ENCODE measurements at places on chromosomes 5 and 9.

- peaks cover 5% of the 10 kb centered on the region for H3K4me1 ChIP-seq
- DNase-seq = no peak
- no peak overlapping the region for H3K27ac ChIP-seq
- H3K36me3 ChIP-seq = no peaks in the 10 kb centered on the region
- no peak overlapping the region for H3K4me3 ChIP-seq
Measured at GRCh38 chr5:146667633-146668272, 151.8 kb upstream of the GPR151 start.

DNA sequence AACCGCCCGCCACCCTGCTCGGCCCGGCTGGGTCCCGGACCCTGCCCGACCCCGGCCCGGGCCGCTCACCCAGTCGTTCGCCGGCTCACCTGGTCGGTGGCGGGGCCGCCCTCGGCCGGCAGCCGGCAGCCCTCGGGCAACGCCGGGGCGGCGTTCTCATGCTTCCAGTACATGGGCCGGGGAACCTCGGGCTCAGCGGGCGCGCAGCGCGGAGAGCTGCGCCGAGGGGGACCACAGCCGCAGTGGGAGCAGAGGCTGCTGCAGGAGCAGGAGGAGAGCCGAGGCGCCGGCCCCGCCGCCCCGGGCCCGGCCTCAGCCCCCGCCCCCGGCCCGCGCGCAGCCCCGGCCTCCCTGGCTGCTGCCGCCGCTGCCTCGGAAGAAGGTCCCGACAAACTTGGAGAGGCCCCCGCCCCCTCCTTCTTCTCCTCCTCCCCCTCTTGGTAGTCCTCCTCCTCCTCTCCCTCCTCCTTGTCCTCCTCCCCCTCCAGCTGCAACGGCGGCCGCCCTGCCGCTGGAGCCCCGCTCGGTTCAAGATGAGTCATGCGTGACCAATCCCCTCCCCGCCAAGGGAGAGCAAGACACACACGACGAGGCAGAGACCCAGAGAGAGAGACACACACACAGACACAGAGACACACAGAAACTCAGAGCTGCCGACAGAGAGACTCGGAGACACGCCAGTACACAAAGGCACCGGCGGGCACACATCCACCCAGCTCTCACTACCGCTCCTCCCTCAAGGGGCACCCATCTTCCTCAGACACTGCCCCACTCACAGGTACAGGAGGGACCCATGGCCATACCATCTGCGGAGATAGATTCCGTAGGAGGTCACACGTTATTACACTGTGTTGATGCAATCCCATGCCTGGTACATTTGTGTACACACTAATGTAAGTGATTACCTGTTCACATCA, at the start of gene LHX6:
TSS of gene LHX6 (minus strand) at position 390 of the 917 bp plus-strand sequence. CDS start at position 173, 217 bp downstream.
- DNase-seq = no peak
- no peak within 1 kb of the TSS for H3K27ac ChIP-seq
- peaks cover 33% of the 10 kb centered on the region for H3K27me3 ChIP-seq
- peaks cover 3% of the 10 kb centered on the region for H3K36me3 ChIP-seq

DNA sequence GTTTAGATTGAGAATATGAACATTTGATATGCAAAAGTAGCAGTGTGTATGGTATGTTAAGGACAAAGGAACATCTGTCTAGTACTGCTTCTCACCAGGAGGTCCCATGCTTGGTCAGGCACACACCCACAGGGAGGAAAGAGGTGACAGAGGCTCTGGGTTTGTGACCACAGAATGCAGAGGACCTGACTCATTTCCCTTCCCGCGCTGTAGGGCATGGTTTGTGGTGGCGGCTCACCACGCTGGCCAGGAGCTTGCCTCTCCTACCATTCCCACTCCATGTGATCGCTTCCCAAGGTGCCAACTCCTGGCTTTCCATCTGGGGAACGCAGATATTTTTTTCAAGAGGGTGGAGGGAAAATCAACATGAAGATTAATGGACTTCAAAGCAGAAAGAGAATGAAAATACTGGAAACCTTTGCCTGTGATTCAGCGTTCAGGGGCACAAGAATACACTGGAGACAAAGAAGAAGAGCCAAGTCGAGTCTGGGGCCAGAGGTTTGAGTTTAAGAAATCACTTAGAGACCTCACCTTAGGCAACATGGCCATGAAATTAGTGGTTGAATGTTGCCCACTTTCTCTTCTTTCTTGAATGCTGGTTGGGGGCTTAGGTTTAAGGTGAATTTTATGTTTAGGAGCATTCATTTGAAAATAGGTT, 477.8 kb downstream of the CCDC171 start:
- no peaks in the 10 kb centered on the region for H3K36me3 ChIP-seq
- no peak overlapping the region for H3K4me3 ChIP-seq
- no peak for DNase-seq
- H3K4me1 ChIP-seq = no peaks in the 10 kb centered on the region
- no peaks in the 10 kb centered on the region for H3K27me3 ChIP-seq

- peaks cover 14% of the 10 kb centered on the region for H3K4me1 ChIP-seq
- DNase-seq = no peak
- no peak overlapping the region for H3K4me3 ChIP-seq
- no peak overlapping the region for H3K27ac ChIP-seq
- H3K36me3 ChIP-seq = peaks cover 5% of the 10 kb centered on the region
Measured at GRCh38 chr9:38089387-38090165, 20.5 kb upstream of the SHB start.

DNA sequence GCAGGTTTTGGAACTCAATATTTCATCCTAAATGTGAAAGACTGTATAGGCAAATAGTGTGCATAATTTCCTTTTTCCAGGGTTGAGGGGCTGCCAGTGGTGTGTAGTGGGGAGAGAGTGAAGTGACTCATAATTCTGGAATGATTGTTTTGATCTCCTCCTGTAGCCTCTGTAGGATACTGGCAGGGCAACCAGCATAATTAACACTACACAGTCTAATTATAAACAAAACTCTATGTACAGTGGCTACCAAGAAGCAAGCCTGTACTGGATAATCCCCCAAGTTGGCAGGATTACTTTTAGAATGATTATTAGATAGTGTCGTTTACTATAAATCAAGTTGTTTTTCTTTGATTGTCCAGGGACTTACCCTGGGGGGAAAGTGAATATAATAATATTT, 32.2 kb downstream of the LNPEP start:
- peaks cover 58% of the 10 kb centered on the region for H3K4me1 ChIP-seq
- no peak for DNase-seq
- no peak overlapping the region for H3K4me3 ChIP-seq
- H3K36me3 ChIP-seq = peaks cover 2% of the 10 kb centered on the region

GRCh38 chr5:88837222-88837621, 45.8 kb downstream of the MEF2C start:
- H3K27ac ChIP-seq = no peak overlapping the region
- H3K36me3 ChIP-seq = peaks cover 2% of the 10 kb centered on the region
- H3K27me3 ChIP-seq = peaks cover 6% of the 10 kb centered on the region
- DNase-seq = no peak
- no peaks in the 10 kb centered on the region for H3K4me1 ChIP-seq
- no peak overlapping the region for H3K4me3 ChIP-seq

DNA sequence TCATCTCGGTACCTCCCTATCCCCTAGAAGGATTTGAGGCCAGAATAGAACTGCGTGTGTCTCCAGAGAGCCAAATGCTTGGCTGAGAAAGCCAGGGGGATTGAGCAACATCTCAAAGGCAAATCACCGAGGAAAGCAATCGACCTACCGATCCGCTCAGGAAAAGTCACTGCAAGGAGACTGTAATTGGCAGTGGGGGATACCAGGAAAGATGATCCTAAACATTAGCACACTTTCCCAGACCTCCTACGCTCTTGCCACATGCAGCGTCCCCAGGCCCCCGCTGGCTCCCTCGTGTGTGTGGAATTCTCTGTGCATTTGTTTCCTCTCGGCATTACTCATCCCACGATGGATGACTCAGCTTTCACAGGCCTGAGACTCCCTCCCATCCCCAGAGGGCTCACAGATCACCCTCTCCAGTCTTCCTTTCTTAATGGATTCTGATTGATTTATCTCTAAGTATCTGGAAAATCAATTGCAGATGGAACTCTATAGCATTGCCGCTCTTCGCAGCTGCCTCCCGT, 82.2 kb upstream of the ICE1 start:
- H3K4me3 ChIP-seq = no peak overlapping the region
- H3K4me1 ChIP-seq = no peaks in the 10 kb centered on the region
- H3K27me3 ChIP-seq = peaks cover 13% of the 10 kb centered on the region
- DNase-seq = no peak
- H3K36me3 ChIP-seq = peaks cover 5% of the 10 kb centered on the region
- no peak overlapping the region for H3K27ac ChIP-seq

DNA sequence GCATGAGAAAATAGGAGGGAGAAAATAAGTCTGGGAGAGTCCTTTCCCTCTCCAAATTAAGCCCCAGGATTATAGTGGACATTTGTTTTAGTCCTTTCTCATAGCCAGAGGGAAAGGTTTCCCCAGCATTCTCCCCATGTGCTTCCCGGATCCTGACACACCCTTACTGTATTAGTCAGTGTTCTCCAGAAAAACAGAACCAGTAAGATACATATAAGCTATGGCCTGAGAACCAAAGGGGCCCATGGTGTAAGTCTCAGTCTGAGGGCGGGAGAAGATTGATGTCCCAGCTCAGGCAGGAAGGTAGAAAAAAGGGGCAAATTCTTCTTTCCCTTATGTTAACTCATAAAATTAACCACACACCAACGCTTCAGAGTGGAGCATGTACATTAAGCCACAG, 25.6 kb upstream of the SPATA31D4 start:
- H3K4me1 ChIP-seq = no peaks in the 10 kb centered on the region
- no peaks in the 10 kb centered on the region for H3K36me3 ChIP-seq
- H3K27ac ChIP-seq = no peak overlapping the region
- no peak overlapping the region for H3K4me3 ChIP-seq
- no peaks in the 10 kb centered on the region for H3K27me3 ChIP-seq

- H3K27ac ChIP-seq = no peak overlapping the region
- H3K4me1 ChIP-seq = no peaks in the 10 kb centered on the region
- H3K4me3 ChIP-seq = no peak overlapping the region
- peaks cover 16% of the 10 kb centered on the region for H3K27me3 ChIP-seq
Measured at GRCh38 chr5:169195601-169196000, 105.3 kb downstream of the SLIT3 start.

- peaks cover 9% of the 10 kb centered on the region for H3K36me3 ChIP-seq
- H3K4me1 ChIP-seq = no peaks in the 10 kb centered on the region
- no peaks in the 10 kb centered on the region for H3K27me3 ChIP-seq
- no peak overlapping the region for H3K27ac ChIP-seq
Measured at GRCh38 chr5:154893381-154893780, 35.0 kb downstream of the CNOT8 start.

GRCh38 chr9:134852906-134853654, 27.5 kb upstream of the FCN2 start:
- no peak for DNase-seq
- no peaks in the 10 kb centered on the region for H3K36me3 ChIP-seq
- H3K4me3 ChIP-seq = no peak overlapping the region
- H3K4me1 ChIP-seq = peaks cover under 1% of the 10 kb centered on the region
- no peak overlapping the region for H3K27ac ChIP-seq

DNA sequence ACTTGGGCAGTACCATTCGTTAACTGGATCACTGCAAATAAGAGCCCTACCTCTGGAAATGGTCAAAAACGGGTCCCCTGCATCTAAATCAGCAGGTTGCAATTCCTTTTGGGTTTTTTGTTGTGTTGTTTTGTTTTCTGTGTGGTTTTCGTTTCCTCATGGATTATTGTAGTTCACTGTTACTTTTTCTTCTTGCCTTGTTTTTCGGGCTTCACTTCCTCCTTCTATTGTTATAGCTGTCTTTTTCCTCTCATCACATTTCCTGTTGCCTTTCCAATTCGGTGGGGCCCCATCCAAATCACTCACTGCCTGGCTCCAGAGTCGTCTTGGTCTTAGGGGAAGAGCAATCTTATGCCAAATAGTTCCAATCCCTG, 8.7 kb upstream of the SSBP2 start:
- peaks cover 3% of the 10 kb centered on the region for H3K36me3 ChIP-seq
- no peak overlapping the region for H3K4me3 ChIP-seq
- H3K27ac ChIP-seq = no peak overlapping the region
- no peak for DNase-seq
- H3K4me1 ChIP-seq = peaks cover 17% of the 10 kb centered on the region
- H3K27me3 ChIP-seq = peaks cover 5% of the 10 kb centered on the region

DNA sequence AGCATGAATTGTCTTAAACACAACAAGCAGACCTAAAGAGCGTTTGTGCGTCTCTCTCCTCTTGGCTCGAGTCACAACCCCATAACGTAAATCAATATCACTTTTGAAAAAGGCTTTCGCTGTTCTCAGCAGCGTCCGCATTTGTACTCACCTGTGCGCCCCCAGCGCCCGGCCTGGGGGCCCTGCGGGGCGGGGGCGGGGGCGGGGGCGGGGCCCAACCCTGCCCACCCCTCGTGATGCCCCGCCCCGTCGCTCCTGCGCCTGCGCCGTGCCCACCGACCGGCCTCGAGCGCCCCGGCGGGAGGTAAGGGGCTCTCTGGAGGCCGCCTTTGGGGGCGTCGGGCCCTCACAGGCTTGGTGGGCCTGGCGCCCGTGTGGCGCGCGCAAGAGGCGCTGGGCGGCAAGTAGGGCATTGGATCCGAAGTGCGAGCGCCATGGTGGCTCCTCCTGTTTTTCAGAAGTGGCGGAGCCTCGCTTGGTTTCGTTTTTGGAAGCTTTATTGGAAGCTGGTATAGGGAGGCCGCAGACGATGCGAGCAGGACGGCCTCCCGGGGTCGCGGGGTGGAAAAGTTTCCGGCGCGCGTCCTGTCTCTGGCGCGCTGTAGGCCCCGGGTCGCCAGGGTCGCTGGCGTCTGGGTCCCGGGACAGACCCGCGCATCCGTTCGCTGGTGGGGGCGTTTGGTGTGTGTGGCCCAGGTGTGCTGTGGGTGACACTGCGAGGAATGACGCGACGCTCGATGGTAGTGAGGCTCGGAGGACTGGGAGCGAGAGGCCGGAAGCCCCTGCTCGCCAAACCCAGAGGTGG, at the start of gene STX17:
TSS of gene STX17 (plus strand) at position 252 of the 805 bp plus-strand sequence. CDS start 8,586 bp downstream, outside the sequence.
- H3K27ac ChIP-seq = peak within 1 kb of the TSS; percentile 97
- H3K27me3 ChIP-seq = no peaks in the 10 kb centered on the region
- H3K36me3 ChIP-seq = peaks cover 5% of the 10 kb centered on the region
- H3K4me1 ChIP-seq = peaks cover 28% of the 10 kb centered on the region
- peak; percentile 81 for DNase-seq

DNA sequence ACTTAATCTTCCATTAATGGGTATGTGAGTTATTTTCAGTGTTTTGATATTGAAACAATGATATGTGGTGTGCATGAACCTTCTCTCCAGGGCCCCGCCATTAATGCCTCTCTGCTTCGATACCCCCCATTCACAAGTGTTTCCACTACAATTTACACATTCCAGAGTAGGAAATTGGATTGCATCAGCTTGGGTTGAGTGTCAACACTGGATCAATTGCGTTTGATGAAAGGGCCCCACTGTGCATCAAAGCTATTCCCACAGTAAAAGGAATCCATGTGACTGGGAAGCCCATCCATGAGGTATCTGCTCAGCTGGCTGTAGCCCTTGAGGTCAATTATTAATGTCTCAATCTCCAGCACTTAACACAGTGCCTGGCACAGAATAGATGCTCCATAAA, 17.8 kb upstream of the LVRN start:
- H3K27me3 ChIP-seq = no peaks in the 10 kb centered on the region
- no peak overlapping the region for H3K4me3 ChIP-seq
- no peaks in the 10 kb centered on the region for H3K4me1 ChIP-seq
- no peak for DNase-seq

DNA sequence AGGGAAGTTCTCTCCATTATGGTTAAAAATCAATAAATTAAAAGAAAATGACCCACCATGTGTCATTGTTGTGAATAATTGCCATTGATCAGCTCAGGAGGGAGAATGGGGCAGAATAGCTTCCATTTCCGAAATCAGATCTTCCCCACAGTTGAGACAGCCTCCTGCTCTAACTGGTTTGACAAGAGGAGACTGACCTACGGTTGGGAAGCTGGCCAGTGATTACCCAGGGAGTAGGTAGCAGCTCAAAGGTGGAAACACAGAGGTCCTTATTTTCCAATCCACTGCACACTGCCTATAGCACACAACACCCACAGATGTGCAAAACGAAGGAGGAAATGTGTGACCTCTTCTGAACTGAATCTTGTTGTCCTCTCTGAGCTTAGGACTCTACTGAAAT, 69.0 kb upstream of the DAPK1 start:
- no peaks in the 10 kb centered on the region for H3K36me3 ChIP-seq
- peaks cover 10% of the 10 kb centered on the region for H3K27me3 ChIP-seq
- H3K27ac ChIP-seq = no peak overlapping the region
